ENCODE measurements at places on chromosomes 7 and 10.

DNA sequence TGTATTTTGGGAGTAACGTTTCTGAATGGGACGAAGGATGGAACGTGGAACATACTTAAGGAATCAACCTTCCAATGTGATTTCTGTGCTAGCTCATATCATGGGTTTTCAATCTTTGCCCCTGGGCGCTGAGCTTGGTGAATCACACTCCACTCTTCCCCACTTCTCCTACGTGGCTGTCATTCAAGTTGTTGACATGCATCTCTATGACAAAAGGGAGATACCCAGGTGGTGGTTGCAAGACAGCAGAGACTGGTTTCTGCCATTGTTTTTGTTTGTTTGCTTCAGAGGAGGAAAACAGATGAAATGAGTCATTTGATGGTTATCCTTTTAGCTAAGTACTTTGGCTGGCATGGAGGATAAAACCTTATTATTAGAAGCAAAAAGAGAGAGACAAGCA, 573.9 kb downstream of the GATA3 start:
- DNase-seq: no peak

- DNase-seq: peak; percentile 89
Observed at GRCh38 chr7:139683137-139683921, 94.5 kb downstream of the HIPK2 start.

DNA sequence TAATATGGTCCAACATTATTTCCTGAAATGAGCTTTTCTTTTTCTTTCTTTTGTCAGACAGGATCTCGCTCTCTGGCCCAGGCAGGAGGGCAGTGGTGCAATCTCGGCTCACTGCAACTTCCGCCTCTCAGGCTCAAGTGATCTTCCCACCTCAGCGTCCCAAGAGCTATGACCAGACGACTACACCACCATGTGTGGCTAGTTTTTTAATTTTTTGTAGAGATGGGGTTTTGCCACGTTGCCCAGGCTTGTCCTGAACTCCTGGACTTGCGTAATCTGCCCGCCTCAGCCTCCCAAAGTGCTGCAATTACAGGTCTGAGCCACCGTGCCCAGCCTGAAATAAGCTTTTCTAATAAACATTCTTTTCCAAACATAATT, 48.6 kb downstream of the CUL2 start:
- DNase-seq: peak; percentile 5

GRCh38 chr7:109939207-109939606, 1151.7 kb upstream of the LRRN3 start:
- DNase-seq: no peak

DNA sequence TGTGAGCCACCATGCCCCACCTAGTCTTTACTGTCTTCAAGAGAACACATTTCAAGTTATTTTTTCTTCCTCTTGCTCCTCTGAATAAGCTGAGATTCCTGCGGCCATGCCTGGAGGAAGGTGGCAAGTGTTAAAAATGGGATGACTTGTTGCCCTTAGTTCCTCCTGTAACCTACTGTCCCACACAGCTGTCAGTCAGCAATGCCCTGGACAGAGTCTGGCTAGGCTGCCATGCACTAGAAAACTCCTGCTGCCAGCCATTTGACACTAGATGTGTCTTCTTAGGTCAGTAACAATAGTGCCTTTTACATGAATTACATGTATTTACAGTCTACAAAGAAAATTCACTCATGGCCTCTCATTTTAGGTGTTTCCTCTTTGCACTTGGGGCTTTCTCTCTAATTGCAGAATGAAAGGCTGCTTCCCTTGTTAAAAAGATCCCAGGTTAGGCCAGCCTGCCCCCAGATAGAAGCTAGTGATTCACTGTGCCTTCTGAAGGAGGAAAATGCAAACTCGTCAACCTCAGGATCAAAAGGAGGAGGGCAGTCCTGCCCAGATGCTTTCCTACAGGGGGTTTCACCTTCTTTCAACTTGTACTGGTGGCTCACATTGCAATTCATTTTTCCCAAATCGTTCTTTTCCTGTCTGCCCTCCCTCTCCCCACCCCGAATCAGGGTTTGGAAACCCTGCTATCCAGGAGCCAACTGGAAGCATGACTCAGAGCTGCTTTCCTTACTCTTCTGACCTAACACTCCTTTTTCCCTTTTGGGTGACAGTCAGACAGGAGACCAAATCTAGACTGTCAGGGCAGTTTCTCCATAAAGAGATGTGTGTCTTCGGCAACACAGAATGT, 136.6 kb downstream of the SPAG6 start:
- DNase-seq: no peak

DNA sequence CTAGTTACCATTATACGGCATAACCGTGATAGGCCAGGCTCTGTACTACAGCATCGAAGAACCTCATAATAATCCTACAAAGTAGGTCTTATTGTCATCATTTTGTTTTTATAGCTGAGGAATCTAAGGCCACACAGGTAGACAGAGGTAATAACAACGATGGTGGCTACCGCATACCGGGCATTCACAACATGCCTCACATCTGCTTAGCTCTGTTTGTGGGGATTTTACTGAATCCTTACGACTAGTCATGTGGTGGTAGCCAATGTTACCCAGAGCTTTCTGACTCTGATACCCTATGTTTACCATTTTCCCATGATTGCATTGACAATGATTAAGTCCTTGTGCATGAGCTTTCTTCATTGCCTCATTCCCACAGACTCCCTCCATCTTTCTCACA, 269.4 kb downstream of the TCF7L2 start:
- no peak for DNase-seq

DNA sequence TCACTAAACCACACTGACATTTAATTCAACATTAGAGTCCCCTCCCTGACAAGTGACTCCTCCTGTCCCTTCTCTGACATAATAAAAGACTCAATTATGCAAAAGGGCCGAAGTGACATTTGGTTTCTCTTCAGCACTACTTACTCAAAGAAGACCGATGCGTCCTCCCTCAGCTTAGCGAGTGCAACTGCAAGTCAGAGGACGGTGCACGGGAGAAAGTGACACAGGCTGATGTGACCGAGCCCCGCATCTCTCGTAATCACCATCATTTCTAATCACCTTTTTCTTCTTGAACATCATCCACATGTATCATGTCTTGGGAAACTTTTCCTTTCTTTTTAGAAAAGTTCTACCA, 155.7 kb downstream of the TCERG1L start:
- DNase-seq: no peak

- DNase-seq: peak; percentile 36
Observed at GRCh38 chr10:93219347-93219746, 145.7 kb downstream of the CYP26A1 start.

GRCh38 chr7:99029466-99030435, 114.2 kb downstream of the SMURF1 start:
- DNase-seq: no peak

DNA sequence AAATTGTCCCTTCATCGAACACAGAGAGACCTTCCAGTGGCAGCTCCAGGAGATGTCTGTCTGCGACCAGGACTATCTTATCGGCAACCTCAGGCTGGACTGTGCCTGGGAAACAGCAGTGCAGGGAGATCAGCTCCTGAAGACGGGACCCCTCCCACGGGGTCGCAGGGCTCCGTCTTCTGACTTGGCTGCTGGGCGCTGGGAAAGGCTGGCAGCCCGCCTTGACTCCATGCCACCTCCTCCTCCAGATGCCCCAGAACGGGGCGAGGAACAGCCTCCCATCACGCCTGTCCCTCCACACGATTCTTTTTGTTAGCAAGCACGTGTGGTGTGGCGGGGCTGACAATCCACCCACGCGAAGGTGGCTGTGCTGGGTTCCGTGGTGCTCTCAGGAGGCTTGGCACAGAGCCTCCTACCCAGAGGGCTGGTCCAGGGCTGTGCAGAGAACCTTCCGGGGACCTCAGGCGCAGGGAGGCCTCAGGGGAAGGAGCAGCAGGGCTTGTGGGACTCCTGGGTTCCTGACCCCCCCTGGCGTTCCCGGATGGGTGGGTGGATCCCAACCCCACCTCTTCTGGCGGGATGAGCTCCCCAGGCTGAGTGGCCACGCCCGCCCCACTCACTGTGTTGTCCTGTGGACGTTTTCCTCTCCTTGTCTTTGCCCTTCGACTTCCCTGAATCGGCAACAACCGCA, 47.6 kb upstream of the NKX6-2 start:
- DNase-seq: no peak

- peak; percentile 41 for DNase-seq
Observed at GRCh38 chr10:4034907-4035598, 250.0 kb upstream of the KLF6 start.

GRCh38 chr7:73970801-73971229, 57.2 kb upstream of the ELN start:
- no peak for DNase-seq

DNA sequence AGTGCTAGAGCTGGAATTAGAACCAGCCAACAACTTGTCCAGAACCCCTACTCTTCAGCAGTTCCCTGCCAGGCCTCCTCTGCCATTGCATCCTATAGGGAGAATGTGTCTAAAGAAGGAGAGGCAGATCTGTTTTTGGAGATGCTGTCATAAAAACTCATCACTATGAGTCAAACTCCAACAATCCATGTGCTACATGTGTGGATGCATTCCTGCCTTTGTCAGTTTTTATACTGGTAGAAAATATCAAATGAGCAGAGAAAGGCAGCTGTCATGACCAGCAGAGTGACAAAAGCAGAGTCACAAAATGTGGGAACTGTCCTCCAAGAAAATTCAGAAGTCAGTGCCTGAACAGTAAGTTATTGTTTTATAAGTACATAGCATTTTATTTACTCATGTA, 93.0 kb downstream of the ABLIM1 start:
- peak; percentile 43 for DNase-seq

GRCh38 chr7:142770661-142771352, at the start of gene PRSS2:
Gene PRSS2, plus strand, starts transcription at chr7:142770970. Its CDS starts 13 bp downstream, at chr7:142770983.
- no peak for DNase-seq

DNA sequence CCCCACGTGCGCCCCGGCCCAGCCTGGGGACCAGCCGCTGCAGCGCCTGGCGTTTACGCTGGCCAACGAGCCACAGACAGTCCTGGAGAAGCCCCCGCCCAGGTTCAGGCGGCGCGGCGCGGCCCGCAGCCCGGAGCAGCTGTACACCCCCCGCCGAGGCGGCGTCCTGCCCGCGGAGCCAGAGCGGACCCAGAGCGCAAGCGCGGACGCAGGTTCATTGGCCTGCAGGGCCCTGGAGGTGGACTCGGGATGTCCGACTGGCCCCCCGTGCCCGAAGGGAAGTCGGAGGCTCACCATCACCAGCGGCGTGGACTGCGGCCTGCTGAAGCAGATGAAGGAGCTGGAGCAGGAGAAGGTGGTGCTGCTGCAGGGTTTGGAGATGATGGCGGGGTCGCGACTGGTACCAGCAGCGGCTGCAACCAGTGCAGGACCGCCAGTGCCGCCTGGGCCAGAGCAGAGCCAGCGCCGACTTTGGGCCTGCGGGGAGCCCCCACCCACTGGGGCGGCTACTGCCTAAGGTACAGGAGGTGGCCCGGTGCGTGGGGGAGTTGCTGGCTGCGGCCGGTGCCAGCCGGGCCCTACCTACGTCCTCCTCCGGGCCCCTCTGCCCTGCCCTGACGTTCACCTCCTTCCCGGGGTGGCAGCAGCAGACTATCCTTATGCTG, 72.0 kb upstream of the KCTD7 start:
- DNase-seq: no peak

DNA sequence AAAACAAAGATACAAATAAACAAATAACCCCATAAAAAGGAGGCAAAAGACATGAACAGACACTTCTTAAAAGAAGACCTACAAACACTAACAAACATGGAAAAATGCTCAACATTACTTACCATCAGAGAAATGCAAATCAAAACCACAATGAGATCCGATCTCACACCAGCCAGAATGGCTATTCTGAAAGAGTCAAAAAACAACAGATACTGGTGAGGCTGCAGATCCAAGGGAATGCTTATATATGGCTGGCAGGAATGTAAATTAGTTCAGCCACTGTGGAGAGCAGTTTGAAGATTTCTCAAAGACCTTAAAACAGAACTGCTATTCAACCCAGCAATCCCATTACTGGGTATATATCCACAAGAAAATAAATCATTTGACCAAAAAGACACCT, 80.4 kb upstream of the NRP1 start:
- DNase-seq: no peak

DNA sequence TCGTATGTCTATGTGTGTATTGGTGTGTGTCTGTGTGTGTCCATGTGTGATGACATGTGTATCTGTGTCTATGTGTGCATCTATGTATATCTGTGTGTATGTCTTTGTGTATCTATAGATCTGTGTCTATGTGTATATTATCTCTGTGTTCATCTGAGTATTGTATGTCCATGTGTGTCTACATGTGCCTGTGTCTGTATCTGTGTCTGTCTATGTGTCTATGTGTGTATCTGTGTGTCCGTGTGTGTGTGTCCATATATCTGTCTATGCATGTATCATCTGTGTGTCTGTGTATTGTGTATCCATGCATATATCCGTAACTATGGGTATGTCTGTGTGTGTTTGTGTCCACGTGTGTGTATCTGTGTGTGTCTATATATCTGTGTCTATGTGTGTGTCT, 2.7 kb upstream of the FAM20C start:
- no peak for DNase-seq
